ENCODE measurements at places on chromosomes 1 and 21.

DNA sequence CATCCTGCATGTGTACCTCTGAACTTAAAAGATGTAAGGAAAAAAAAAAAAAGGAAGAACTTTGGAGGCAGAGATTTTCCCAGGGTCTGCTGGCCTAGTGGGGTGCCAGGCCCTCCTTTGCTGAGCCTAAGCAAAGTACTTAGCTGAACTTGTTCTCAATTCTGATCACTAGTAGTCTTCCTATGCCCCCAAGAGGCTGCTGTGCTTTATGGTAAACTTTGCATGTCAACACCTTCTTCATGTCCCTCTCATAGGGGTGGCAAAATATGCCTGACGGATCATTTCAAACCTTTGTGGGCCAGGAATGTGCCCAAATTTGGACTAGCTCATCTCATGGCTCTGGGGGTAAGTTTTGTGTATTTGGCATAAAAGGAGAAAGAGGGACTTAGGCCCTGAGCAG is 1.4 kb upstream of the USP21 start:
- no peak for DNase-seq

DNA sequence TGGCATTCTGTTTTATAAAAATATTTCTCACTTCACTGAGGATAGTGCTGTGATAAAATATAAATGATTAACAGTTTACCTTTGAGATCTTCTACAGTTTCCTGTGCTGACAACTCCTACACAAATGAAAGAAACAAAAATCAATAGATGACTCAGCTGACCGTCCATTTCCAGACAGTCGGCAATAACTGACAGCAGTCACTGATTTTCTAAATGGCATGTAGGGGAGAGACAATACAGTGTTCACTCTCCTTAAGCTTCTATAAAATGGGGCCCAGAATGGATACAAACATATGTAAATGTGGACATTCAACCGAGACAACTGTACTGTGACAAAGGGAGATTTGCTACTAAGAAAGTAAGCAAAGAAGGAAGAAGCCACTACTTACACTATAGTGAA is 34.3 kb downstream of the PCNX2 start:
- DNase-seq = no peak

DNA sequence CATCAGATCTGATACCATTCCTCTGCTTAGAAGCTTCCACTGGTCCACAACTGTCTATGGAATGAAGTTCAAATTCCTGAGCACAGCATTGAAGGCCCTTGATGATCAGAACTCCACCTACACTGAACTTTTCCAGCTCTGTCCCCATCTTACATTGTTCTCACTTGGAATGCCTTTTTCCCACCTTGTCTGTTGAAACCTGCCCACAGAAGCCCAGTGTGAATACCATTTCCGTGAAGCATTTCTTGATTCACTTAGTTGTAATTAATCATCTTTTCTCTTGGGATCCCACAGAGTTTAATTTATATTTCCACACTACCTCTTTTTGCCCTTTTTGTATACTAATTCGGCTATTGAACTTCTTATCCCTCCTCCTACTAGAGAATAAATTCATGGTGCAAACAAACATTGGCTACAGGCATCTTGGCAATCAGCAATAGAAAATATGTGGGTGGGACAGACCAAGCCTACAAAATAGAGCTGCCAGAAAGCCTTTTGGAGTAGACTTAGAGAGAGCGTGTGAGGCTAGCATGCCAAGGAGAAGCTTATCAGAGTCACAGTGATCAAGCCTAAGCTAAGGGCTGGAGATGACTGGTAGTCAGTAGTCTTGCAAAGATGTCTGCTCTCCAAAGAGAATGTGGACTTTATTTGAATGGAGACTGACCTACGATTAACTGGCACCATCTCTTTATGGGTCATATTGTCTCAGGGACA is 26.1 kb downstream of the NHLH2 start:
- DNase-seq = no peak

GRCh38 chr1:23558872-23559135 is 497 bp downstream of the ID3 start:
- no peak for DNase-seq

DNA sequence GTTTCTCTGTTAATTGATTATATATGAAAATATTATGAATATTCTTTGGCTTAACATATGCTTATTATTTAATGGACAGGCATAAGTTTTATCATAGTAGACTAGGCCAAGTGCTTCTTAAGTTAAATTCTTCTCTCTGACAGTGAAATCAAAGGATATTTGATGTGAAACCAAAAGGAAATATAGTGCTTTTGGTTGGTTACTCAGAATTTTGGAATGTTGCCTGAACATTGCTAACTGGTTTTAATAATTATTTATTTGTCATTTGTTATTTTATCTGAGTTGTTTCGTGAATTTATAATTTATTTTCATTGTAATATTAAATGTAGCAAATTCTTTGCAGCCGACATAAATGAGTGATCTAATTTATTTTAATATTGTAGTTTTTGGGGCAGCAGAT is 18.3 kb downstream of the HOOK1 start:
- no peak for DNase-seq

All from sciatic nerve (tissue), 2 donors.